ENCODE measurements at places on chromosomes 12 and 14.

GRCh38 chr12:52004042-52004648 lies 2.6 kb upstream of the TAMALIN start:
- no peak for DNase-seq

GRCh38 chr14:91095178-91095577 lies 18.7 kb upstream of the DGLUCY start:
- no peak for DNase-seq

DNA sequence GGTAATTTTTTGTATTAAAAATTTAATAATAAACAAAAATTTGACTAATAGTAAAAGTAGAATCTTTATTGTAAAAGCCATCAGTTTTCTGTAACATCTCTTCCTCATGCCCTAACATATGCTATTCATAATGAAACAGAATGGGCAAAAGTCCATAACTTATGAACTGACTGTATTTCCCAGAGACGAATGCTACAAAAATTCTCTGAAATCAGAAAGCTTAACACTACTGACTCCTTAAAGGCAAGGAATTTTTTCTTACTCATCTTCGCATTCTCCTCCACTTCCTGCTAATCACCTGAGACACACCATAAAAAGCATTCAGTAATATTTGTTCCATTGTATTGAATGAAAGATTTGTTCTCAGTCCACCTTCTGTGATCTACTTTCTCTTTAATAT lies 17.6 kb downstream of the MON2 start:
- DNase-seq, result no peak

- DNase-seq, result no peak
Measured at GRCh38 chr12:46559311-46559710, 186.7 kb upstream of the SLC38A2 start.

DNA sequence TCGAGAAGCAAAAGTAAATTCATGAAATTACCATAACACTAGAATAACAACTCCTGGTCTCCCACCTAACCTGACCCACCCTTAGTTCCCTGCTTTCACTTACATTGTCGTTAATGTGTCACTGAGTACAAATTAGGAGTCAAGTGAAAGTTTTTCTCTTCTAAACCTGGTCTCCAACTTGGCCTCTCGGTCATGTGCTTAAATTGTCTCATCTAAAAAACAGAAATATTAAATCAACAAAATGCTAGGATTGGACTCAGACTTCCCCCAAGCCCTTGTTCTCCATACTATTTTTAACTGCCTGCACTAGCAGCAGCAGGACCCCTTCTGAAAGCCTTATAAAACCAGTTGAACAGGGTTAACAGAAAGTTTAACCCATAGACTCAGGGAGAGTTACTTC lies 1.8 kb upstream of the BTG1 start:
- DNase-seq, result no peak

GRCh38 chr14:39431416-39432178 lies 636 bp downstream of the FBXO33 start:
- peak; percentile 11 for DNase-seq

Measured in HS-27A (cell line).